ENCODE measurements at places on chromosomes 1 and 21.
A peak's percentile ranks its signal among the peaks of the same experiment; 100 is the strongest.

- DNase-seq, result no peak
Observed at GRCh38 chr1:76940571-76941335, 73.5 kb downstream of the ST6GALNAC5 start.

DNA sequence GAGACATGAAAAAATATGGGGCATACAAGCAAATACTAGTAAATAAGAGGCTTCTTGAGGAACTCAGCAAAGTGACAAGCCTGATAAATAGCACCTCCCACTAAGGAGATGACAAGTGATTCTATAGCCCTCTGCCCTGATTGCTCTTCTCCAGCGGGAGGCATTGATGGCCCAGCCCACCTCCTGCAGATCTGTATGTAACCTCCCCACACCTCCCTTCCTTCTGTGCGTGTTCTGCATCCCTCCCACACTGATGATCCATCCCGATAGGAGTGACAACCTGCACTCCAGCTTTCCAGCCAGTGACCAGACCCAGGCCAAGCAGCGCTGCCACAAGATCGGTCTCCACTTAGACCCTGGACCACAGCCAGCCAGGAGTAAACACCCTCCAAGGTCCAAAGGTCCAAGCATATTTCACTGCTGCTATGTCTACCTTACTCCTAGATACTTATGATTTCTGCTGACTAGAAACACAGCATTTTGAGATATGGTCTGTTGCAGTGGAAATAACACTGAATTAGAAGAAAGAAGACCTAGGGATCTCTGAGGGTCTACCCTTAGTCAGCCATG is 176.1 kb downstream of the BRINP2 start:
- DNase-seq, result no peak

- DNase-seq, result no peak
Observed at GRCh38 chr1:44040846-44041245, 9.6 kb upstream of the SLC6A9 start.

- no peak for DNase-seq
Observed at GRCh38 chr1:195804547-195804946, 803.7 kb downstream of the KCNT2 start.

- no peak for DNase-seq
Observed at GRCh38 chr1:73859227-73859626, 338.7 kb downstream of the LRRIQ3 start.

DNA sequence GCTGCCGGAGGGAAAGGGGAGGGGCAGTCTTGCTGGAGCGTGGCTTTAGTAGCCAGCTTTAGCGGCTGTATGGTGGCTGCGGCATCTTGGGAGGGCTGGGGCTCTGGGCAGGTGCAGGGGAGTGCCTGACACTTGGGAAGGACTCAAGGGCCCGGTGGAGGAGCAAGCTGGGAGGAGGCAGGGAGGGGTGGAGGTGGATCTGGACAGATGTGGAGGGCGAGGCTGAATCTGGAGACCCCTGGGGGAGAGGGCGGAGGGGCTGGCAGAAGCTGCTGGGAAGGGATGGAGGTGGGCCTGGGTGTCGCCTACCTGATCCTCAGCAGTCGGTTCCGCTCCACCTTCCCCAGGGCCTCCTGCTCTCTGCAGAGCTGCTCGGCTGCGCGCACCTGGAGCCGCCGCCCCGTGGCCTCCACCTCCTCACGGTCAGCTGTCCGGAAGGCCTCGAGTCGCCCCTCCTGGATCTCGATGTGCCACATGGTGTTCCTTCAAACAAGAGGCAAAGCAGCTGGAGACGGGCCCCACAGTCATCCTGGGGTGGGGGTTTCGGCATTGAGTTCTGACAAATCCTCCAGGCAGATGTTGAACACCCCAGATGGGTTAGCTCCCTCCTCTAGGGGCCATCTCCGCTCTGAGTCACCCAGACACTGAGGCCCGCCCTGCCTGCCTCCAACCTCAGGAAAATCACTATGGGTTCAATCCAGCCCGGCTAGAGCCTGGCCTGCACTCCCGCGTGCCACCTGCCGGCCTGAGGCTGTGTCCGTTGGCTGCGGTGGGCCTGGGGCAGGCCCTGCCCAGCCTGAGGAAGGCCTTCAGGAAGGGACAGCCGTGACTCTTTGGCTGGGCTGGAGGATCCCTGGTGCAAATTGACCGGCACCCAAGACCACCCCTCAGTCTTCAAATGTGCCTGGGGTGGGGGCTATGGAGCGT is 29.6 kb downstream of the CFAP74 start:
- no peak for DNase-seq

GRCh38 chr1:8465013-8465412 is 147.1 kb downstream of the SLC45A1 start:
- no peak for DNase-seq

DNA sequence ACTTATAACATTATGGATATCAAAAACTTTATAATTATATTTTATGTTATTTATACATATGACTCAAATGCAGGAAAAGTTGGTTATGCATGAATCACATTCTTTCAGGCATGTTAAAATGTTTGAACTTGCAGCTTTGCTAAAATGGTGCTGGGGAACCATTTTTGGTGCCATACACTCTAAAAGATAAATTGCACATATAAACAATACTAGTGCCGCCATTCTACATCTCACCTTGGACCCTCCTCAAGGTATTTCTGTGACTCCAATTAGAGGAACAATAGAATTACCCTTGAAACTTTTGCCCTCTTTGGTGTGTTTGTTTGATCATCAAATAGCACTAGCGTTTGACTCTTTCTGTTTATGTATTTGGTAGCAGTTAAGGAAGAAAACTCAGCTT is 997 bp downstream of the PRKACB start:
- peak; percentile 18 for DNase-seq

DNA sequence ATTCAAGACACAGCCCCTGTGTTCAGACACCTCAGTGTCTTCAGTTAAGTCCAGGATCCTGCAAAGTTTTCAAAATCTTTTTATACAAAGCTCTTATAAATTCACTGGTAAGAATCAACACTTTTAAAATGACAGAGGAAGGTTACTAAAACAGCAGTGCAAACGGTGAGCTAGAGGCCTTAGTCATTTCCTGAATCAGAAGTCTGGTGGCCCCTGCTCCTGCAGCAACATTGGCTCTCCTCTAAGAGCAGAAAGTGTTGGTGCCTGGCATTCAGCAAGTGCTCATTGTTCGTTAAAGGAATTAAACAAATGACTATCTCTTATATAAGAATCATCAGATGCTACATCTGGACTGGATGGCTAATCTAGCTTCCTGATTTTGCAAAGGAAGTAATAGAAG is 282.9 kb downstream of the PTGER3 start:
- no peak for DNase-seq

- DNase-seq, result no peak
Observed at GRCh38 chr1:162420120-162420519, 8.2 kb upstream of the SH2D1B start.
